Sciatic nerve (tissue), 2 donors: ENCODE measurements at places on chromosomes 1 and 21. TPM values are rescaled to one million over a fixed set of nuclear protein-coding genes. Genes with fewer than 3 reads are reported as not detected.

Gene TINAGL1
- 91.9 TPM for total RNA-seq

Gene PADI1
- total RNA-seq = not detected

Gene ADAMTS4
- 75.9 TPM for total RNA-seq

Gene SHISAL2A
- 1.3 TPM for total RNA-seq

Gene TGFB2
- total RNA-seq = 46.8 TPM

Gene NKAIN1
- 0.13 TPM for total RNA-seq

Gene LAD1
- 0.76 TPM for total RNA-seq

Gene RHBDL2
- total RNA-seq = 0.22 TPM

Gene RXRG
- total RNA-seq = 11.9 TPM

GRCh38 chr1:26618561-26618960 is 77.3 kb upstream of the ARID1A start:
- no peak for DNase-seq

DNA sequence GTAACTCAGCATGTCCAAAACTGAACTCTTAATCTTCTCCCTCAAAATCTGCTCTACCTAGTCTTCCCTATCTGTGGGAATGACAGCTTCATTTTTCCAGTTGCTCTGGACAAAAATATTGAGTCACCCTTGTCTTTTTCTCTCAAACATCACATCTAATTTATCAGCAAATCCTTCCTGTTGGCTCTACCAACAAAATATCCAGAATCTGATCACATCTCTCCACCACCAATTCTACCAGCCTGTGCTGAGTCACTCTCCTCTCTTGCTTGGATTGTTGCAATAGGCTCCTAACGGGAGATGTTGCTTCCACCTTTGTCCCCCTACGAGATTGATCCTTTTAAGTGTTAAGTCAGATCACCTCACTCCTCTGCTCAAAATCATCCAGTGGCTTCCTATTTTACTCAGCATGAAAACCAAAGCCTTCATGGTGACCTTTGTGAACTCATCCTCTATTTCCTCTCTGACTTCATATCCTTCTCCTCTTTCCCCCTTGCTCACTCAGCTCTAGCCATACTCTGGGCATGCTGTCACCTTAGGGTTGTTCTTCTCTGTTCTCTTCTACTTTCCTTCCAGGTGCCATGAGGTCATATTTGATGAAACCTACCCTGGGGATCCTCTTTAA is 21.5 kb upstream of the SMYD2 start:
- no peak for DNase-seq

DNA sequence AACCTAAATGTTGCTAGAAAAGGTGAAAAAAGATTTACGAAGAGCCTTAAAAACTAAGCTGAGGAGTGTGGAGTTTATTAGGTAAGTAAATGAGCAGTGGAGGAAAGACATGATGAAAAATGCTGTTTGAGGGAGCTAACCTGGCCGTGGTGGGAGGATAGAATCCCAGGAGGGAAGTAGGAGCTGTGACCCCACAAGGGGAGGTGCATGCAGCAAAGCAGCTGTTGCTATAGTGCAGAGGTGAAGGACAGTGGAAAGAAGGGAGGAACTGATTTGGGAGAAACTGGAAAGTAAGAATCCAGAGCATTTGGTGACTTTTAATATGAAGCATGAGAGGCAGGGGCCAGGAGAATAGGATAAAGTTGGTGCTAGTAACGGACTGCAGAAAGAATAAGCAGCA is 271.7 kb upstream of the ADGRL2 start:
- DNase-seq = no peak

- no peak for DNase-seq
These were observed 22.0 kb upstream of the GRIK3 start for GRCh38 chr1:37056325-37056724.

DNA sequence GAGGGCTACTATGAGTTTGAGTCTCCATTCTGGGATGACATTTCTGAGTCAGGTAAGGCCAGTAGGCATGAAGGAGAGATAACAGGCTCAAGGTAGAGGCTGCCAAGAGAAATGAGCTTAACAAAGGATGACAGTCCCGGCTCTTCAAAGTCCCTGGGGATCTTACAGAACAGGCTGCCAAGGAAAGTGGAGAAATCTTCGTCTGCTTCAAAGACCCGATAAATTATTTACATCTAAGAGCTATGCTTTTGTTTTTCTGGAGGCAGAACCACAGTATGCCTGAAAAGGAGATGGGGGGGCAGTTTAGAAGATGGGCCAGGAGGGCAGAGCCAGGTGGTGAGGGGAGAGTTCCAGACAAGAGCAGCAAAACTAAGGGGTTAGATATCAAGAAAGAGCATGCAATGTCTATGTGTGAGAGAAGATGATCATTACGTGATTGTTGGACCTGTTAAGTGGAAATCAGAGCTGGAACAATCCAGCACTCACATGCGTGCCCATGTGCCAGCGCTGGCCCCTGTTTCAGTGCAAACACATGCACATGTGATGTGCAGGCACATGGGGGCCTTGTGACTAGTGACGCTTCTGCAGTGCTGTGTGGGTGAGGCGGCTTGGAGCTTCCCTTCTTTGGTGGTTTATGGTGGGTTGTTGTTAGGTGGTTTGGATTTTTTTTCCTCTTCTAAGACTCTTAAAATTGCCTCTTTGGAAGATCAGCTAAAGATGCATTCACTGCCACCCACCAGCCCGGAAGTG is 25.7 kb downstream of the CAMK1G start:
- no peak for DNase-seq

DNA sequence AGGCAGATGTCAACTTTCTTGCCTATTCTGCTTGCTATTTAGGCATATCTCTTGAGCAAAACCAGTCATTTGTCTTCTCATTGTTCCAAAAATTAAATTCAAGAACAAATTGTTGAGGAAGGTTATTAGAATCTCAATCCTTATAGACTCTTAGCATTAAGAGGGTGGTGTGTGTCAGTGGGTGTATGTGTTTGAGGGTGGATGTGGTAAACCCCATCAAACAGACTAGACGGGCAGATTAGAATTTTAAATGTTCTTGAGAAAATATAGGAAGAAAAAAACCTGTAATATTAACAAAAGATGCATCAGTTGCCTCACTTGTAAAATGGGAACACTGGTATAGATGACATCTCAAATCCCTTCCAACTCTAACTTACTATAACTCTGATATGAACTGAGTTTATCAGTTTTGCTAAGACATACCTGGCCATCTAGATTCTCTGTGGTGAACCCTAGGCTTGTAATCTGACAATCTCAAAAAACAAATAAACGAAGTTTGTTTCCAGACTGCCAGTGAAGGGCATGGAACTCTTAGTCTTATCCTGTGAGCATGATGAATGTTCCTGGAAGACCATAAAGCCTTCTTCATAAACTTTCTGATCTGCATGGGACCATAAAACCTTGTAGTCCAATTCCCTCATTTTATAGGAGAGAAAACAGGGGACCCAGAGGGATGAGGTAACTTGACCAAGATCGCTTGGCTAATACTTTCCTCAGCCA is 176.3 kb upstream of the SGIP1 start:
- no peak for DNase-seq

DNA sequence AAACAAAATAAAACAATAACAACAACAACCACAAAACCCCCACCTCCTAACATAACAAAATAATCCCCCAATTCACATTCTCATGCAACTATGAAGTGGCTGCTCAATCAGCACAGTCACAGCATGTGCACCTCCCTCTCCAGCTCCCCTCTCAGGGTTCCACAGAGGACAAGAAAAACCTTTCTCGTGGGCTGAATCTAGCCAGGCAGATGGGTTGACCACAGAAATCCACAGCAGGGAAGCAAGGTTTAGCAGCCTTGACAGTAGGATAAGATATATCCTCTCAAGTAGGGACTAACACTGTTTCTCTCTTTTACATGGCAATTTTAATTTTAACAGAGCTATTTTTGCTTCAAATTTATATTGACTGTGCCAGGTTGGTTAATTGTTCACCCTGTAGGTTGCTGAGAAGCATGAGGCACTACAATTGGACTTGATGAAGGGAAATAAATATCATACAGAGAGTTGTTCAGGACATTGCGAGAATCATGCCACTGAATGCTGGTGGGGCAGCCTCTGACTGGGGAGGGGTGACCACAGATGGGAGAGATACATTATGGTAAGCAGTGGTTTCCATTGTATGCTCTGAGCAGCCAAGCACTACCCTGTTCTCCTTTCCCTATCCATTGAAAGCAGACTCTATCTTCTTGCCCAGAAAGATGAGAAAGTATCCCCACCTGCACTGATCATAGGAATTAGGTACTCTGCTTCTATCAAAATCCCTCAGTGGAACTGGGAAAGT is 535.1 kb downstream of the DPYD start:
- no peak for DNase-seq

DNA sequence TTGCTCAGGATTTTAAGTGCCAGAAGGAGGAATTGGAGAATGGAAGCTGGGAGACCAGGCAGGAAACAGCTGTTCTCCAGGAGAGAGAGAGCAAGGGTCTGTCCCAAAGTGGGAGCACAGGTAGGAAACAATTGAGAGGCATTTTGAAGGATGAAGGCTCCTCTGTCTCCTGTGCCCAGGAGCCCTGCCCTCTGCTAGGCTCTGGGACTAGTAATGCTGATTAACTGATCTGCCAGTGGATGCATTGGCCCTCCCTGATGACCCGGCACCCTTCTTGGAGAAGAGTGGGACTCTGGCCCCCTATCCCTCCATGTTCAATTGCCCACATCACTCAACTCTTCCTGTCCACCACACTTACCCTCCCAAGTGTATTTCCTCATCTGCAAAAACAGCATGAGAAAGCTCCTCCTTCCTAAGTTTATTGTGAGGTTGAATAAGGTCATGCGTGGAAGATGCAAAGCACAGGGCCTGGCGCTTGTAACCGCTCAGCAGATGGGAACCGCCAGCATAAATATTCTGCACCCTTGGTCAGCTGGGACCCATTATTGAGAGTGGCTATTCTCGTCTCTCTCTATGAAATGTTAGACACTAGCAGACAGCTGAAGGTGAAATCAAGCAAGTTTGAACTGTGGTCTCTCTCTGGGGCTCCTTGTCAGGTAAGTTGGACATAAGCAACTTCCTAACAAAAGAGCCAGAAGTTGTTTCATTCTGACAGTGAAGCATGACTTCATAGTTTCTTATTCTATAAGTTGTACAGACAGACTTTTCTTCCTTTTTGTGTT is 63.0 kb upstream of the ANGPTL1 start:
- DNase-seq = no peak

- DNase-seq = no peak
These were observed 75.0 kb downstream of the ATP6V1G3 start for GRCh38 chr1:198465201-198466144.

GRCh38 chr1:68608289-68608688 is 111.4 kb upstream of the DEPDC1 start:
- no peak for DNase-seq

- no peak for DNase-seq
These were observed 13.2 kb upstream of the MAP1LC3C start for GRCh38 chr1:242011894-242012660.

DNA sequence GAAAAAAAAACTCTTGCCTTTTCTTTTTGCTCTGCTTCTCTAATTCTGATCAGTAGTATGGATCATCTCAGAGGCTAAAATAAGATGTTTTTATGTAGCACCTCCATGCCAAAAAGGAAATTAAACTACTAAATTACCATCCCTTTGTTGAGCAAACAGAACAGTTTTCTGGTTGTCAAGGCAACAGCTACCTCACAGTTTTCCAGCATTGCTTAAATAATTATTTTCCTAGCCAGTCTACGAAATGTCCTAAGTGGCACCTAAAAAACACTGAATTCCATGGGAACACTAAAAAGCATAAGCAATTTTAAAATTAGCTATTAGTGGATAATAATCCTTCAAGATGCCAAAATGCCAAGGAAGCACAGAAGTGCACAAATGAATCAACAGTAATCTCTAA is 61.7 kb downstream of the ARID4B start:
- DNase-seq = no peak

- no peak for DNase-seq
These were observed 858.0 kb downstream of the USP25 start for GRCh38 chr21:16587681-16588375.

- DNase-seq = no peak
These were observed 48.5 kb downstream of the NR5A2 start for GRCh38 chr1:200075938-200076546.

- no peak for DNase-seq
These were observed 179.9 kb downstream of the HMCN1 start for GRCh38 chr1:185914089-185914488.

DNA sequence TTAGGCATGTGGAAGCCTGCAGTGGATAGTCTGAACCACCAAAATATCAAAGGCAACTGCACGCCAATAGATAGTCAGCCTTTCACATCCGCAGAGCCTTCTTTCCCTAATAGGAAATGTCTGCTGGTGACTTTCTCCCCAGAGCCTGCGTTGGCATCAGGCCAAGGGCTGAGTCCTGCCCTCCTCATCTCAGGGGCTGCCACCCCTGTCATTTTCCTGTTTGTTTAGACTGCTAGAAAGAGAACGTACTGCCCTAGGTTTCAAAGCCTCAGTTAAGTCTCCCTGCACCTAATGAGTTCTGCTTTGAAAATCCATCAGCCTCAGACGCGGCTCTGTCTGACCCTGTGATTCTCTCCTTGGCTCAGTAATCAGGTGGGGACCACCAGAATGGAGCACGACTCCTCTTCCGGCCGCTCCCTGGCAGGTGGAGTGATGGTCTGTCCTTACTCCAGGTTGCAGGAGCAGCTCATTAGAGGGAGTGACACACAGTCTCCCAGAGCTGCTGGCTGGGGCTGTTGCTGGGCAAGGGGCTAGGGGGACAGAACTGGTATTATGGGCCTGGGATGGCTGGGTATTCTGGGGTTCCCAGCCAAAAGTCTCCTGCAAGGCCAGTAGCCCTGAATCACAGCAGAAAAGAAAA is 27.3 kb downstream of the STUM start:
- DNase-seq = no peak

- no peak for DNase-seq
These were observed at the start of gene LDLRAD1 for GRCh38 chr1:54017979-54018378. TSS of gene LDLRAD1 (minus strand) at chr1:54018186. CDS start at chr1:54018112, 74 bp downstream.

DNA sequence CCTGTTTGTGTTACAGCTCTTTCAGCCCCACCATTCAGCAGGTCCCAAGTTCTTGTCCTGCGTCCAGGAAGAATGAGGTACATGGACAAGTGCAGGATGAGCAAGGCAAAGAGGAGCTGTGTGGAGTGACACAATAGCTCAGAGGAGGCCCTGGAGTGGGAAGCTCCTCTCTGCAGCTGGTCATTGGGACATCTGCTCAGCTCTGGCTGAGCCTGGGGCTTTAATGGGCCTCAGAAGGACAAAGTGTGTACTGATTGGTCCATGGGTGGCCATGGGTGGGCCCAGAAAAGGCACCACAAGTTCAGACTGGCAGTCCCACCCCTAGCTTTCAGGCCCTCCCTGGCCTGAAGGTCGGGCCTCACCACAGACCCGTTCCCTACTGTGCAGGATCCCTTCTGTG is 14.7 kb upstream of the HYI start:
- DNase-seq = no peak

GRCh38 chr1:199685369-199685768 is 342.1 kb upstream of the NR5A2 start:
- DNase-seq = no peak

DNA sequence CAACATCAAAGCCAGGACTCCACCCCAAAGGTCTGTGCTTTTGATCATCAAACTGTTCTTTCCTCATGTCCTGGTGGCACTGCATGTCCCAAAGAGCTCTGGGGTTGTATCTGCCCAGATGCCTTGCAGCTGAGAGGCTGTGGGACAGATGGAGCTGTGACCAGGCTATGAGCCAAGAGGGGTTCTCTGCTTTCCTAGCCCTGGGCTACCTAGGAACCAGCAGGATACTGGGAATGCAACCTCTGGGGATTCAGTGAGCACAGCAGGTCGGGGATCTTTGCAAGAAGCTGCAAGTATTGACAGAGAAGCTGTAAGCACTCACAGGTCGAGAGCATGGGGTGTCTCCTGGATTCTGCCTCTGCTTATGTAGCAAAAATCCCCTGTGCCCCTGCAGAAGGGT is 186.6 kb downstream of the GRIK3 start:
- no peak for DNase-seq
